HTR-8/SVneo (cell line): ENCODE measurements at places on chromosomes 3 and 15.

- no peak for DNase-seq
These were observed 151.9 kb upstream of the ARL6 start for GRCh38 chr3:97612632-97613031.

GRCh38 chr3:49568965-49569364, 14.7 kb downstream of the BSN start:
- no peak for DNase-seq

- no peak for DNase-seq
These were observed 49.1 kb downstream of the RSRC1 start for GRCh38 chr3:158158969-158159368.

- peak; percentile 71 for DNase-seq
These were observed 177.3 kb downstream of the GAP43 start for GRCh38 chr3:115800489-115801075.

DNA sequence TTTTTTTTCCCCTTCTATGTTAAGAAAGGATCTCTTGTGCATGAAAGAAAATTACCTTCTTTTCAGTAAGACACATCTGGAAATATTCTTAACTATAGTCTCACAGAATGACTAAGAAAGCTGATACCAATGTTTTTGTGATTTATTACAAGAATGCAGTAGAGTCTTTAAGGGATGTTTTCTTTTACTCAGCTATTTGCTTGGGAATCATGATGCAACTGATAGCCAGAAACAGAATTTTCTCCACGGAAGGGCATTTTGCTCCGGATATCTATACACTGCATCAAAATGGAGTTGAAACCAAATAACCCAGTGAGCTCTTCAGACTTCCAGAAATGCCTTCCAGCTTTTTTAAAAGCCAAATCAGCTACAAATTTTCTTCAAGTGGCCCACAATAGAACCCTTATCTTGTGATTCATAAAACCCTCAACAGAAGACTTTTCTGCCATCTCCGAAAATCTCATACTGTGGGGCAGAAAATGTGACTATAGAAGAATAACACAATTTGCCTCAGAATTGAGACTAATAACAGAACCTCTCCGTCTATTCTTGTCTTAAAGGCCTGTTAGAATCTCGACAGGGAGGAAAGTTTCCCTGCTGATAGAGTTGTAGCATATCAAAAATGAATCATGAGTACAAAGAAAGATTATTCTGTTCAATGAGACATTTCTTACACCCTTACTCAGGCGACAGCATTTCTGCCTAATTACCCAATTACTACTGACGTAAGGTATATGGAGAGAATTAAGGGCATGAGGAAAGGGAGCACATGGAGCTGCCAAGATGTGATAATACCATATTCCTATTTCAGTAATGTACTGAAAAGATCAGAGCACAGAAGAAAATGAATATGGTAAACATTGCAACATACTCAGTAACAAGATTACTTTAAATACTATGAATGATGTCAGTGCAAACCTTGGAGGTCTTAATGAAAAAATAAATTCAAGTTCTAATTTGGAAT, 900.1 kb downstream of the ROBO1 start:
- no peak for DNase-seq

- no peak for DNase-seq
These were observed 3.9 kb downstream of the ATR start for GRCh38 chr3:142574665-142575064.

GRCh38 chr15:85584872-85585271, 204.5 kb downstream of the AKAP13 start:
- no peak for DNase-seq

GRCh38 chr15:89383365-89384175, 48.9 kb upstream of the POLG start:
- peak; percentile 45 for DNase-seq

GRCh38 chr15:66770518-66771350, 68.7 kb downstream of the SMAD6 start:
- no peak for DNase-seq

DNA sequence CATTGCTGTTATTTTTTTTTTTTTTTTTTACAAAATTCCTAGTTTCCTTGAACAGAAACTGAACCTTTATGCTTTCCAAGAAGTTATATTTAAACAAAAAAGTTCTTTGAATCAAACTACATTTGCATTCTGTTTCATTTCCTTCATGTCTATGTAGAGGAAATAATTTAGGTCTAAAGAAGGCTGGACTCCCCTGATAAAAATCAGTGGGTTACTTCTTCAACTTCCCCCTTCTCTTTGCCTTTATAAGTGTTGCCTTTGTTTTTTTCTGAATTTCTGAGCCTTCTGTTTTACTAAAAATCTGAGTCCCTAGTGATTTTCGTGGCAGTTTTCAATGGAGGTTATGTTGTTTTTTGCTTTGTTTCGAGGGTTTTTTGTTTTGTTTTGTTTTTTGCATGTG, 152.8 kb downstream of the CHDH start:
- no peak for DNase-seq

- no peak for DNase-seq
These were observed 7.6 kb downstream of the VHL start for GRCh38 chr3:10149226-10149625.

- DNase-seq: no peak
These were observed 22.6 kb downstream of the CCDC191 start for GRCh38 chr3:114033721-114034120.

GRCh38 chr3:142098964-142099363, 50.4 kb downstream of the TFDP2 start:
- DNase-seq: no peak

DNA sequence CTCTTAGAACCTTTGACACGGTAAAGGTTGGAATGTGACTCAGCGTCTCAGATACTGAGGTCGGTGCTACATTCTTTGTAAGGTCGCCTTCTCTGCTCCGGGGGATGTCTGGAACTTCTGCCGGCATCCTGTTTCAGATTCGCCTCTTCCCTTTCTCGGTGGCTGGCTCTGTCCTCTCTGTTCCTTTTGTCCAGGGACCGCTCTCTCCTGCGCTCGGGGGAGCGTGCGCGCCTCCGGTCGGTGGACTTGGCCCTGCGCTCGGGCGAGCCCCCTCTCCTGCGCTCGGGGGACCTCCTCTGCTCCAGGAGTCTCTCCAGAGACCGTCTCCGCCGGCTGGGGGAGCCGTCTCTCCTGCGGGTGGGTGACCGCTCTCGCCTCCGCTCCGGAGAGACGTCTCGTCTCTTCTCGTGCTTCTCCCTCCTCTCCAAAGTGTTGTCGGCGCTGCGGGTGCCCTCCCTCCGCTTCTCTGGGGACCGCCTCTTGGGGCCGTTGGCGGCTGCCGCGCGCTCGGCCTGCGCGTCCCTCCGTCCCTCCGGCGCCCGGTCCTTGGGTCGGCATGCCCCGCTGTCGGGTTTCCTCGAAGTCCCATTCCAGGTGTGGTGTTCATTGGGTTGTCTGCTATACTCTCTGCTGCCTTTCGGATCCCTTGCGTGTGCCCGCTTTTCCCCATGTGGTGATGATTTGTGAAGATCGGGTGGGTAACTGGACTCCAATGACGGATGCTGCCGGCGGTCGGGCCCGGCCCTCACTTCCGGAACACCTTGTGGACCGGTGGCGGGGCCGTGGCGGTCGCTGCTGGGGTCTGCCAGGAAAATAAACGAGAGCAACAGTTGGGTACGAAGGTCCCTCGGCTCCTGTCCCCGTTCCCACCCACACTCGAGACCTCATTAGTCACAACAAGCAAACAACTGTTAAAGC, 668.8 kb upstream of the ADAMTS9 start:
- DNase-seq: no peak

- no peak for DNase-seq
These were observed 10.7 kb downstream of the ATP13A5 start for GRCh38 chr3:193367868-193368267.

DNA sequence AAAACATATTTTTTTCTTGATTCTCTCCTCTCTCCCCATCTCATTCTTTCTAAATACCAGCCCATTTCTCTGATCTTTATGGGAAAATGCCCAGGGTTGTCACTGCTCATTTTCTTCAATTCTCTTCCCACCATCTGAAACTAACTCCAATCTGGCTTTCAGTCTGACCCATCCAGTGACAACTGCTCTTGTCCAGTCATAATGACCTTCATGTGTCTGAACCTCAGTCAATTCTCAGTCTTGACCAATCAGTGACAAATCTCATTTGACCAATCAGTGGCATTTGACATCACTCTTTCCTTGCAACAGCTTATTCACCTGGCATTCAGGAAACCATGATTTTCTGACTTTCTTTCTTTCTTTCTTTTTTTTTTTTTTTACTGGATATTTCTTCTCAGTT, 15.1 kb downstream of the VEPH1 start:
- no peak for DNase-seq

GRCh38 chr3:64548200-64548889, 139.5 kb downstream of the ADAMTS9 start:
- DNase-seq: no peak

DNA sequence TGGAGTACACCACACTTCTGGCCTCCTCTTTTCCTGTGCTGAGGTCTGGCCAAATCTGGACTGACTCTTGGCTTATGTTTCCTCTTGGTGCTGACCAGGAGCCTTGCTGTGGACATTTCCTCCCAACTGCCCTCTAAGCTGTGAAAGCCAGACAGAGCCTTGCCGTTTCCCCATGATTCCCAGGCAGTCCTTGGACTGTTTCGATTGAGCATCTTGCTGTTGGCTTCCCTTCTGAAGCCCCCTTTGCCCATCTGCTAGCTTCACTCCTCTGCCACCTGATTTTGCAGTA, 110.5 kb downstream of the EPHB1 start:
- no peak for DNase-seq

DNA sequence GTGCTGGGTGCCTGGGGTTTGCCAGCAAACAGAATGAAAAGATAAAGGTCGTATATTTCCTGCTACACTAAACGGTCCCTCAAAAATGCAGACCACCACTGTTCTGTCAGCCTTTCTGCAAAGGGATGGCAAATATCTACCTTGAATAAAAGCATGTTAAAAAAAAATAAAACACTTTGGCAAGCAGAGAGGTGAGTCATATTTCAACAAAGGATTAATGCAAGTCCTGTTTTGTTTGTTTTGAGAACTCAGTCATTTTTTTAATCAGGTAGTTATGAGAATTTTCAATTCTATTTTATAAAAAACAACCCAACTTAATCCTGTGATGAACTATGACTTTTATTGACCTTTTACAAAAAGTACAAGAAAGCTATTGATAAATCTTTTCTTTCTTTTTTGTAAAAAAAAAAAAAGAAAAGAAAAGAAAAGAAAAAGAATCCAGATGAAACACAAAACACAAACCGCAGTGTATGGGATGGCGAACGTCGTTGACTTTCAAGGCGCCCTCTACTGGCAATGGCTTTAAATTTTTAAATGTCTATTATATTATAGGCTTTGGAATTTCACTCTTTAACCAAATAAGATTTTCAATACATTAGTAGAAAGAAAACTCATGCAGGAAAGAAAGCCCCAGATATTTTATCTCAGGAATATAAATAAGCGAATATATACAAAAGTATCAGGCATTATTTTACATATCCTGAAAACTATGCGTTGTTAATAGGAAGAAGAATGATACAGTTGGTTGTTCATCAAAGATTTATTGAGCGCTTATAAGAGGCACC, 87.8 kb downstream of the NCEH1 start:
- DNase-seq: no peak

GRCh38 chr15:80173022-80173759, 20.4 kb downstream of the FAH start:
- DNase-seq: peak; percentile 65

DNA sequence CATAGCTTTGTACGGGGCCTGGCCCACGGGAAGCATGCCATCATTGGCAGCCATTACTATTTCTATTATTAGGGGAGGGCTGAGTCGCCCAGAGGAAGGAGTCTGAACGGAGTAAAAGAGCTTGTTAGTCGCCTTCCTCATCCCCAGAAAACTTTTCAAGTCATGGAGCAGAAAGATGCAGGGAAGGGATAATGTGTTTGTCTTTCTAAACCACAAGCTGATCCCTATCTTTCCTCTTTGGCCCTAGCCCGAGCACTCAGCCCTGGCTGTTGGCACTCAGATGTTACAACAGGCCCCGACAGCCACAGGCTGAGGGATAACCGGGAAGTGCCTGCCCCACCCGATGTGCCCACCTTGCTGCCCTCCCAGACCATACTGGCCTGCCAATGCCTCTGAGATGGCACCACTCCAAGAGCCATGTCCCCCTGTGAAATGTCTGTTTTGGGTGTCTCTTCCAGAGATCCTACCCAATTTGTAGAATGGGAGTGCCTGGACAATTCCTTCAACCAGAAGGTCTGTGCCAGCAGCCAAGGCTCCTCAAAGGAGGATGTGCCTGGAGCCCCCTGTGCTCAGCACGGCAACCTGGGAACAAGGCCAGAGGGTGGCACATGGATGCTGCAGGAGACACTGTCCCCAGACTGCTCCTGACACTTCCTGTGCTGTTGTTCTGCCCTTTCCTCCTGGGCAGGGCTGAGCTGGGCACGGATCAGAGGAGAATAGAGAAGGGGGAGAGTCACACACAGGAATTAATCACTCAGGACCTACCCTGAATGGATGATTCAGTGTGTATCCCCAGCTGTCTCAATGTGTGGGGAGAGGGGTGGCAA, 10.8 kb downstream of the PAK6 start:
- no peak for DNase-seq

DNA sequence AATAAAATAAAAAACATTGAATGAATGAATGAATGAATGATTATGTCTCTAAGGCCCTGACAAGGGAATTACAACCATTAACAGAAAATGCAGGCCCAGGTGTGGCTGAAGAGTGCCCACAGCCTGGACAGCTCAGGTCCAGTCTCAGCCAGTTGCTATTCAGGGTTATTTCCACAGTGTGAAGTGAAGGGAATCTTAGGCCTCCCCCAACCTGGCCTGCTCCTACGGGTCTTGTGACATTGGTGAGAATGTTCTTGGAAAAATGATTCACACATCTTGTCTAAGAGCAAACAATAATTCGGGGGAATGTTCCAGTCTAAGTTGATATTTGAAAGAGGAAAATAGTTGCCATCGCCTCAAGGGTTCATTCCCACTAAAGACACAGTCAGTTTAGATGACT, 37.0 kb downstream of the MINDY4B start:
- DNase-seq: no peak

GRCh38 chr3:71395927-71396695, 187.4 kb downstream of the FOXP1 start:
- no peak for DNase-seq

DNA sequence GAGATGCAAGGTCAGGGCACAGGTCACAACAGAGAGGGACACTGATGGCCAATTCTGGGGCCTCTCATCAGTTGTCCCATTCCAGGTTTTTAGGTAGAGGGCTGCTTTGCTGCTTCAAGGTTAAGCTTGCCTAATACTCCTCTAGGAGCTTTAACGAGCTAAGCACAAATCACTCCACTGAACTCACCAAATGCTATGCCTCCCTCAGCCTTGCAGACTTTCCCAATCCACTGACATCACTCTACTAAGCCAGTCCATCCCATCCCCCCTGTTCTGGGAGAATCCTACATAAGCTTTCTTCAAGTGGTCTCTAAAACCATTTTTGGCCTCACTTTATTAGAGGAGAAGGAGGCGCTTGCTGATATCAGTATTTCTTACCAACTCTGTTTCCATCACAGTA, 24.8 kb upstream of the PDCD6IP start:
- no peak for DNase-seq

DNA sequence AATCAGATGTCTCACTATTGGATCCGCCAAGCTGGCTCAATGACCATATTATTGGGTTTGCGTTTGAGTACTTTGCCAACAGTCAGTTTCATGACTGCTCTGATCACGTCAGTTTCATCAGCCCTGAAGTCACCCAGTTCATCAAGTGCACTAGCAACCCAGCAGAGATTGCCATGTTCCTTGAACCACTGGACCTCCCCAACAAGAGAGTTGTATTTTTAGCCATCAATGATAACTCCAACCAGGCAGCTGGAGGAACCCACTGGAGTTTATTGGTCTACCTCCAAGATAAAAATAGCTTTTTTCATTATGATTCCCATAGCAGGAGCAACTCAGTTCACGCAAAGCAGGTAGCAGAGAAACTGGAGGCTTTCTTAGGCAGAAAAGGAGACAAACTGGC, 21.5 kb downstream of the SENP8 start:
- no peak for DNase-seq

- DNase-seq: peak; percentile 74
These were observed 2.6 kb downstream of the CCDC9B start for GRCh38 chr15:40338041-40338657.
